H1 (cell line): ENCODE measurements at places on chromosomes 4 and X. TPM values are rescaled to one million over a fixed set of nuclear protein-coding genes. Genes with fewer than 3 reads are reported as not detected.

The GRIA3 gene
- 2.6 and 3.0 TPM in 2 replicates for total RNA-seq

The ARHGEF6 gene
- total RNA-seq: 3.6 TPM in 2 replicates

The MAGEA10 gene
- not detected in 2 replicates for total RNA-seq

The ADGRG2 gene
- total RNA-seq: 8.9 and 9.7 TPM in 2 replicates

The F9 gene
- not detected in 2 replicates for total RNA-seq

DNA sequence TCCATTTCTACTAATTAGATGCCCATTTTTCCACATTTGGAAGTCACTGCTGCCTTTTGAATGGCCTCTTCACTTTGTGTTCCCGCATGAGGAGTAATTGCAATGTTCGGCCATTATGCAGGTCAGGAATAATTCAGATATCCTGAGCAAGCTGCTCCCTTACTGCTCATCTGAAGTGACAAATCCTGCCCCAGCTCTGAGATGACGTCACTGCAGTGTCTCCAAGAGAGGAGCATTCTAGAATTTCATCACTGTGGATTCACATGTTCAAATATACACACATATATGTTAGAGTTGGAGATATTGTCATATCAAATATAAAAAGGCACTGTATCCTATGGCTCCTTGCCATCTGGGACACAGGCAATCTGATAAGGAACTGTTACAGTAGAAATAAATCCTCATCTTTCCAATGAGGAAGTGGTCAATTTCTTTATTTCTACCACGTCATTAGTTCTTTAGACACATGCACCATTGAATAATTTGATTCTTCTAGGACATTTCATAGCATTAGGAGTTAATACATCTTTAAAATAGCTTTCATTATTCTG lies 706.9 kb upstream of the TENM3 start:
- no peaks in the 10 kb centered on the region for H3K36me3 ChIP-seq
- DNase-seq: no peak
- H3K4me3 ChIP-seq: no peak overlapping the region
- H3K27me3 ChIP-seq: no peaks in the 10 kb centered on the region
- H3K4me1 ChIP-seq: no peaks in the 10 kb centered on the region

GRCh38 chrX:66676990-66677389 lies 38.1 kb upstream of the EDA2R start:
- H3K4me3 ChIP-seq: no peak overlapping the region
- H3K36me3 ChIP-seq: no peaks in the 10 kb centered on the region
- H3K4me1 ChIP-seq: no peaks in the 10 kb centered on the region
- H3K27me3 ChIP-seq: no peaks in the 10 kb centered on the region

DNA sequence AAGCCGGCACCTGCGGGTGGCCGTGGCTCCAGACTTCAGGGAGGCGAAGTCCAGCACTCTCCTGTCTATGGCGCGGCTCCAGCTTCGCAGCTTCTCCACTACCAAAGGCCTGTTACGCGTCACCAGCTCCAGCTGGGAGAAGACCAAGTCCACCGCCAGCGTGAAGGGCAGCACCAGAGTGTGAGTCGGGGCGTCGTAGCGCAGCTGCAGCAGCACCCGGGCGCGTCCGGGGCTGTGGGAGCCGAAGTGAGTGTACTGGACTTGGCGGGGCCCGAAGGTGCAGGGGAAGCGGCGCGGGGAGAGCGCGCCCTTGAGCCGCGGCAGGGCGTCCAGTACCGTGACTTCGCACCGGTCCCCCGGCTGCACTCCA lies 444 bp downstream of the FREM3 start:
- no peaks in the 10 kb centered on the region for H3K4me1 ChIP-seq
- peak overlapping the region; percentile 48 for H3K4me3 ChIP-seq
- H3K27ac ChIP-seq: no peak overlapping the region
- no peaks in the 10 kb centered on the region for H3K36me3 ChIP-seq
- peak; percentile 60 for DNase-seq

GRCh38 chr4:25163196-25163595 lies 2.9 kb upstream of the SEPSECS start:
- H3K27me3 ChIP-seq: no peaks in the 10 kb centered on the region
- no peak overlapping the region for H3K4me3 ChIP-seq
- no peaks in the 10 kb centered on the region for H3K36me3 ChIP-seq
- no peak for DNase-seq

DNA sequence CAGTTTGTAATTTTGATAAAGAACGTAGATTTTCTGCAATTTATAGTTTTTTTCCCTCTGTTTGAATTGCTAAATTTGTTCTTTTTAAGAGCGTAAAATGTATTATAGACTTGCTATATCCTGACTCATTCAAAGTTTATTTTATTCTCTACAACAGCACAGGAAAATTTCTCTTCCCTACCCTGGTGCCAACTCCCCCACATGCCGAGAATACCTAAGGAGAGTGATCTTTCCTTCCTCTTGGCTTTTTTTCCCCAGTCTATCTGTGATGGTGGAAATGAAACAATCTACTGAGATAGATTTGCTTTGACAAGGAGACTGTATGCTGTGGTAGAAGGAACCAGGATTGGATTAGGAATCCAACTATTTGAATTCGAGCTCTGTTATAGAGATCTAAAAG lies 271.6 kb downstream of the TLL1 start:
- H3K36me3 ChIP-seq: no peaks in the 10 kb centered on the region
- no peaks in the 10 kb centered on the region for H3K27me3 ChIP-seq
- no peak overlapping the region for H3K27ac ChIP-seq
- no peaks in the 10 kb centered on the region for H3K4me1 ChIP-seq
- DNase-seq: no peak

DNA sequence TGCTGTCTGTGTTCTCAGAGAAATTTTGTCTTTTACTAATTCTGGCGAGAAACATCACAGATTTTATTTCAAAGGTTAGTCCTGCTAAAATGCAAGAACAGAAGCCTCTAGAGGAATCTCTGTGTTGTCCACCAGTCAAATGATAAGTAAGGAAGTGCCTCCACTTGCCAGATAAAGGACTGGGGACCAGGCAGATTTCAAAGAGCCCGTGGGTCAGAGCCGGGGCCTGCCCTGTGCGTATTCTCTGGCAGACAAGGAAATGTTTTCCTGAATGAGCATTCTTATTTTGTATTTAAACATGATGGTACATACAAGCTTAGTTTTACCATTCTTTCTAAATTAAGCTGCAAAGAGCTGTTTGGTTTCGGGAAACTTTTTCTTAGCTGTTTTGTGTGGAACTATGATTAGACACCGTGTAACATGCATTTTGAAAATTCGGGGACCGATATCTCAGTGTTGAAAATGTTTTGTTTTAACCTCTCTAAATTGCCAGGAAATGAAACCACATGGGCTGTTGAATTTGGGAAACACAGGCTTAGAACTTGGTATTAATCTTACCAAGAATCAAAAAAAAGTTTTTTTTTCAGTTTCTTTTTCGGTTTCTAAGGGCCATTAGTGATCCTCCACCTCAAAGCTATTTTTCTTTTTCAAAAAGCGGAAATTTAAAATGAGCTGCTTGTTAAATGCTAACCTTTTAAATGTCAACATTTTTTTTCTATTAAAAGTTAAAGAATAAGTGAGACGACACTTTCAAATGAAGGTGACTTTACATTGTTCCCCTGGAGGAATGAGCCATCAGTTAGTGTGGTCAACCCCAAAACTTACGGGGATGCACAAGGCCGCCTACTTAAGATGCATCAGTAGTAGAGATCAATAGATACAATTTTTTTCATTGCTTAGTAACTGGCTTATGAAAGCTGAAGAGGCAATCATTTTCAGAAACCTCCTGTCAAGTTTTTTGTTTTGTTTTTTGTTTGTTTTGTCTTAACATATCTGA lies 89.6 kb upstream of the MTM1 start:
- no peaks in the 10 kb centered on the region for H3K27me3 ChIP-seq
- no peak for DNase-seq
- H3K4me3 ChIP-seq: no peak overlapping the region
- H3K36me3 ChIP-seq: no peaks in the 10 kb centered on the region

DNA sequence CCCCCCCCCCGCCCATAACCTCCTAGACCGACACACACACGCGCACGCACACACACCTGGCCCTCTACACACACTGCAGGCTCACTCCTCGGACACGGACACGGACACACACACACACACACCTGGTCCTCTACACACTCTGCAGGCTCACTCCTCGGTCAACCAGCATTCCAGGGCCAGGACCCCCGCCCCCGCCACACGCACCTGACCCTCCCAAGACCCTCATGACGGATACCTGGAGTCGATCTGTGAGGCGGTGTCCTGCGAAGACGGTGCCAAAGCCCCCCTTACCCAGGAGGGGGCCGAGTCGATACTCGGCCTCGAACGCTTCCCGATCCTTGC lies 552 bp downstream of the PIM2 start:
- H3K4me3 ChIP-seq: peak overlapping the region; percentile 90
- H3K27ac ChIP-seq: peak overlapping the region; percentile 81; the same call in 1 of the 2 replicates
- H3K36me3 ChIP-seq: peaks cover 30% of the 10 kb centered on the region
- no peaks in the 10 kb centered on the region for H3K27me3 ChIP-seq

- no peaks in the 10 kb centered on the region for H3K36me3 ChIP-seq
- DNase-seq: no peak
- H3K27ac ChIP-seq: no peak overlapping the region
- H3K27me3 ChIP-seq: no peaks in the 10 kb centered on the region
- no peak overlapping the region for H3K4me3 ChIP-seq
Observed at GRCh38 chrX:13022926-13023325, 21.5 kb downstream of the FAM9C start.

- H3K4me3 ChIP-seq: no peak overlapping the region
- no peaks in the 10 kb centered on the region for H3K36me3 ChIP-seq
- no peak for DNase-seq
- H3K27ac ChIP-seq: no peak overlapping the region
Observed at GRCh38 chr4:161538941-161539340, 624.9 kb downstream of the FSTL5 start.

GRCh38 chr4:86837691-86838503 lies 11.3 kb downstream of the SLC10A6 start:
- H3K4me3 ChIP-seq: no peak overlapping the region
- no peak overlapping the region for H3K27ac ChIP-seq
- no peak for DNase-seq
- H3K36me3 ChIP-seq: no peaks in the 10 kb centered on the region

DNA sequence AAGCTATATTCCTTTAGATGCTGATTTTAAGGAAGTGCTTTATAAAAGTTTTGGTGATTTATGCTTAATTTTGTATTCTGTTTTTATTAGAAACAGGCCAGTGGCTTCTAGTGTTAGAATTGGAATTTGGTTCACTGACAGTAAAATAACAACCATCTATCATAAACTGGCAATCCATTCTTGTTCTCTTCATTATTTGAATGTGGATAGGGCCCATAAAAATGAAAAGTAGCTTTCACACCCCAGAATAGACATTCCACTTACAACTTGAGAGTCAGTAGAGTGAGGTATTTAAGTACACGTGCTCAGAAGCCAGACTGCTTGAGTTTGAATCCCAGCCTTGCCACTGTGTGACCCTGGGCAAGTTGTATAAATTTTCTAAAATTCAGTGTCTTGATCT lies 232.4 kb upstream of the CTSO start:
- H3K4me3 ChIP-seq: no peak overlapping the region
- no peak for DNase-seq
- H3K4me1 ChIP-seq: no peaks in the 10 kb centered on the region
- H3K36me3 ChIP-seq: no peaks in the 10 kb centered on the region

DNA sequence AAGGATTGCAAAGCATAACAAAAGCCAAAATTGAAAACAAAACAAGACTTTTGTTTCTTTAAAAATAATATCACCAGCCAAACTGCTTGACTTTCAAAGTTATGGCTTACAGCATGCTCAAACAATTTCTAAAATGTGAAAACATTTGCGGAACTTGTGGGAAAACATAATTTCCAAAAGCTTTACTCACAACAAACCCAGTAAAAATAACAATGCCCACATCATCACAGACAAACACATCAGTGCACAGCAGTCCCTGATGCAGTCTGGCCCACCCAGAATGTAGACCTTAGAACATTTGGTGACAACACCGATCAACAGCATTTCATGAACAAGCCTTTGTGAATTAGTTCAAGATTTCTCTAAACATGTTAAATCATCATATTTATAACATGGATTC lies 98.9 kb downstream of the ARHGAP6 start:
- no peak for DNase-seq
- H3K4me1 ChIP-seq: no peaks in the 10 kb centered on the region
- H3K27me3 ChIP-seq: peaks cover 61% of the 10 kb centered on the region
- H3K27ac ChIP-seq: no peak overlapping the region

GRCh38 chr4:185550933-185551332 lies 15.6 kb upstream of the PDLIM3 start:
- no peak overlapping the region for H3K4me3 ChIP-seq
- DNase-seq: no peak
- H3K27me3 ChIP-seq: no peaks in the 10 kb centered on the region
- no peaks in the 10 kb centered on the region for H3K36me3 ChIP-seq

DNA sequence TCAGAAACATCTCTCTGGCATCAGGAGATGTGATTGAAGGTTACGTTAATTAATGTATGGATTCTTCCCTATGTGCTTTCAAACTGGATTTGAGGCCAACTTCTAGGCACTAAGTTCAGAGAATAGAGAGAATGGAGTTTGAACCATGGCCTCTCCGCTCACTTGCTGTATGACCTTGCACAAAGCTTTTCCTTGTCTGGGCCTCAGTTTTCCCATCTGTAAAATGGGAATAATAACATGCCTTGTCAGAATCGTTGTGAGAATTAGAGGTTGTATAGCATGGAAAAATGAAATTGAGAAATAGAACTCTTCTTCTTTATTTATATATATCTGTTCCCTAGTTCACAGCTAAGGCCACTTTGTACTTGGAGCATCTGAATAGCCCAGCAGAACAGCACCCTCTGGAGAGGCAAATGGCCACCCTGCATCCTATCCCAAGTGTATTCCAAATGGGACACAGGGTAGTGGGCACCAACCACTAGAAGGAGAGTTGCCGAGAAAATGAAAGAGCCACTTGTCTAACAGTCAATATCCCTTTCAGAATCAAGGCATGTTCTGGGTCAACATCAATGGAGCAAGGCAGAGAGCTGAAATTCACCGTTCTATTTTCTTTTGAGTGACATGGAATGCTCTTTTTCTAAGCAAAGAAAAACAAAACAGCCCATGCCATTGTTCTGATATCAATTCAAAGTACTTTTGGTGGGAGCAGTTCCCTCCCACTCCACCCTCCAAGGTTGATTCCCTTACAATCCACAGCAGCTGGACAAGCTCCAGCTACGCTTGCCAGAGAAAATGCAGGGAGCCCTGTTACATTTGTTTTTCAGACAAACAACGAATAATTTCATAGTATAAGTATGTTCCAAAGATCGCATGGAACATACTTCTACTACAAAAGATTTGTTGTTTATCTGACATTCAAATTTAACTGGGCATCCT lies 23.3 kb upstream of the MTM1 start:
- peaks cover 9% of the 10 kb centered on the region; the same call in 1 of the 2 replicates for H3K4me1 ChIP-seq
- H3K27me3 ChIP-seq: peaks cover 36% of the 10 kb centered on the region
- DNase-seq: no peak
- H3K4me3 ChIP-seq: no peak overlapping the region
- no peaks in the 10 kb centered on the region for H3K36me3 ChIP-seq

DNA sequence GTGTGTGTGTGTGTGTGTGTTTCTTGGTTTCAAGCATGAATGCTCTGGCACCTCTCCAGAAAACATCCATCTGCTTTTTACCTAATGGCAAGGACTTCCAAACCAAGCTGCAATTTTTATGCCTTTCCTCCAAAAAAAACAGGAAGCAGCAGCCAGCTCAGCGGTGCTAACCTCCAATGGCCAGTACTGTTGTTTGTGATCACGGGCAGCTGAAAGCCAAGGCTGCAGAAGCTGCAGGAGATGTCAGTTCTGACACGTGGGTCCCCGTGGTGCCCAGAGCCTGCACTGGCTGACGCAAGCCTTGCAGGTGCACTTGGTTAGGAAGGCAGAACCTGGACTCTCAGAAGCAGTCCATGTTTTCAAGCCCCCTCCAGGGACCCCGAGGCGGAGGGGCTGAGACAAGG lies 313.6 kb upstream of the DDX53 start:
- H3K4me3 ChIP-seq: no peak overlapping the region
- H3K27me3 ChIP-seq: no peaks in the 10 kb centered on the region
- no peak overlapping the region for H3K27ac ChIP-seq
- no peaks in the 10 kb centered on the region for H3K36me3 ChIP-seq
- DNase-seq: no peak
- peaks cover 7% of the 10 kb centered on the region for H3K4me1 ChIP-seq

- DNase-seq: no peak
- H3K27me3 ChIP-seq: peaks cover 17% of the 10 kb centered on the region
- no peak overlapping the region for H3K27ac ChIP-seq
Observed at GRCh38 chr4:30726090-30726675, 6.0 kb downstream of the PCDH7 start.
